Stimulated activated CD8-positive, alpha-beta memory T cell treated with anti-CD3 and anti-CD28 coated beads, Interleukin-4, amount 100 ng/mL, for 1 hour (primary cell): ENCODE measurements at places on chromosomes 11 and 22.
A peak's percentile ranks its signal among the peaks of the same experiment; 100 is the strongest.

GRCh38 chr11:125941619-125942611 is 3.9 kb upstream of the VSIG10L2 start:
- no peak for DNase-seq

DNA sequence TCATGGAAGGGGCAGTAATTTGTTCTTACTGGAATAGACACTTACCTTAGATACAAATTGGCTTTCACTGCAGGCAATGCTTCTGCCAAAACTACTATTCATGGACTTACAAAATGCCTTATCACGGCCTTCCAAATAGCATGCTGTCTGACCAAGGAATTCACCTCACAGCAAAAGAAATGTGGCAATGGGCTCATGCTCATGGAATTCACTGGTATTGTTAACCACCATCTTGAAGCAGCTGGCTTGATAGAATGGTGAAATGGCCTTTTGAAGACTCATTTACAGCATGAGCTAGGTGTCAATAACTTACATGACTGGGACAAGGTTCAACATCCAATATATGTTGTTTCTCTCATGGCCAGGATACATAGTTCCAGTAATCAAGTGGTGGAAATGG is 21.9 kb downstream of the OR5B21 start:
- no peak for DNase-seq

DNA sequence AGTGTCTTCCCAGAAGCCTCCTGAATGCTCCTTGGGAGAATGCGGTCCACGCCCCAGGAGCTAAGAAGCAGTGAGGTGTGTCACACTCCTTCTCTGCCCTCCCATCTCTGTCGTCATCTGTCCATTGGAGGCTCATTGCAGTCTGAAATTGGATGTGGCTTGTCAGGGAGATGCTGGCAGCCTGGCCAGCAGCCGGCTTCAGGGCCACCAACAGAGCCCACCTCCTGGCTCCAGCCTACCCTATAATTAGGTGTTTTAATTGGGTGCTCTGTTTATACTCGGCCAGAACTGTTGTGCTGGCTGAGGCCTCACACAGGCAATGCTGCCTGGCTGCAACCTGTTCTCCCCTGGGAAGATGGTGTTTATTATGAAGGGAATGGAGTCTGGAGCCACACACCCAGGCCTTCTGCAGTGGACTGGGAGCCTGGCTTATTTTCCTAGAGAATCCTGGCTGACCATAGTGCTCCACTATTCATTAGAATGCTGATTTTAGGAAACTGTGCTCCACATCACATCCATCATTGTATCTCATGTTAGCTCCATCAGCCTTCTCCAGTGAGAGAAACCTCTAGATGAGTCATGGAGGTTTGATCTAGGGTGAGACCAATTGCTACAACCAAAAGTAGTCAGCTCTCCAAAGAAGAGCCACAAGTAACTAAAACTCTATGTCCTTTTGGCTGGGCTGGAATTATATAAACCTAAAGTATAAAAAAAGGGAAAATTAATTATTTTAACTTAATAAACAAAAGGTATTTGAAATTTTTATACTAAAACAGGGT is 86.8 kb upstream of the CRTAM start:
- DNase-seq = no peak

- DNase-seq = no peak
These were observed 7.8 kb downstream of the UCP2 start for GRCh38 chr11:73974604-73975478.

DNA sequence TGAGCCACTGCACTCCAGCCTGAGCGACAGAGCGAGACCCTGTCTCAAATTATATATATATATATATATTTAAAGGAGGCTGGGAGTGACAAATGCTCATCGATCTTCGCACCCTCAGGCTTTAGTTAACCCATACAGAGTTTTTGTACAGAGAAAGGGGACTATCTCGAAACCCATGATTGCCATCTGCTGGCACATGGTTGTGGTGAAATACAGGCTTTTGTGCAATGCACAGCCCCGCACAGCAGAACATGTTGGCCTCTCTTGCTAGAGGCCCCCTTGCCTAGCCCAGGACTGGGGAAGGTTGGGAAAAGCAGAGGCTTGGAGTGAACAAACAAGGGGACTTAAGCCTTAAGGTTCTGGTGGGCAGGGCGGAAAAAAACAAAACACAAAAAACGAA is 3.6 kb downstream of the MYBPC3 start:
- DNase-seq = no peak

GRCh38 chr11:93653080-93653479 is 8.4 kb upstream of the CEP295 start:
- no peak for DNase-seq

GRCh38 chr11:46296528-46297448 is 19.3 kb downstream of the CREB3L1 start:
- DNase-seq = no peak

- no peak for DNase-seq
These were observed 283.5 kb downstream of the SWAP70 start for GRCh38 chr11:9947231-9947864.

DNA sequence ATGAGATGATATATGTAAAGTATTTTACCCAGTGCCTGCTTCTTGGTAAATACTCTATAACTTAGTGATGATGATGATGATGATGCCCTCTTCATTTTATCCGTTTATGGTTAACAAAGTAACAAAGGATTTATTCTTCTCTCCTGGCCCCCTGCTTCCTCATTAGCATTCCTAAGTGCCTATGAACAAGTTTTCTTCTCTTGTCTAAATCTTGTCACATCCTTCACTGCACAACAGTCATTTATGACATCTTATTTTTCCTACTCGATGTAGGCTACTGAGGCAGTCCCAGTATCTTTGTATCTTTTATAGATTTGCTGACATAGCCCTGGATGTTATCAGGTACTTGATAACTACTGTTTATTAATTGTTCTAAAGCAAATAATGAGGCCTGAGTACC is 754.4 kb upstream of the ARHGAP42 start:
- DNase-seq = no peak

DNA sequence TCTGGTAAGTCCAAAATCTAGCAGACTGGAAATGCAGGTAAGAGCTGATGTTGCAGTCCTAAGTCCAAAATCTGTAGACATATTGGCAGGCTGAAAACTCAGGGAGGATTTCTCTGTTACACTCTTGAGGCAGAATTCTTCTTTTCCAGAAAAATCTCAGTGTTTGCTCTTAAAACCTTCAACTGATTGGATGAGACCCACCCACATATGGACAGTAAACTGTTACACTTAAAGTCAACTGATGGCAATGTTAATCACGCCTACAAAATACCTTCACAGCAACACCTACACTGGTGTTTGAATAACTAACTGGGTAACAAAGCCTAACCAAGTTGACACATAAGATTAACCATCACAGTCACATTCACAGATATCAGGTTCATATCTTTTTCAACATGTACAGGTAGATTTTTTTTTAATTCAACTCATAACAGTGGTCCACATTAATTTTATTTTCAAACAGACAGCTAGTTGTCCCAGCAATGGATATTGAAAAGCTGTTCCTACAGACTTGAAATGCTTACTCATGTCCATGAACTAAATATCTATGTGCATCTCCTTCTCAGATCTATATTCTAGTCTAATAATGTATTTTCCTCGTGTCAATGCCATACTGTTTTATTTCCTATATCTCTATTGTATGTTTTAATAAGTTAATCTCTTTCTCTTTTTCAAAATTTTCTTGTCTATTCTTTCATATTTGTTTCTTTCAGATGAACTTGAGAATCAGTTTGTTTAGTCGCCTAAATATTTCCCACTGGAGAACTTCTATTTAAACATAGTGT is 110.1 kb downstream of the TMPRSS5 start:
- DNase-seq = no peak

DNA sequence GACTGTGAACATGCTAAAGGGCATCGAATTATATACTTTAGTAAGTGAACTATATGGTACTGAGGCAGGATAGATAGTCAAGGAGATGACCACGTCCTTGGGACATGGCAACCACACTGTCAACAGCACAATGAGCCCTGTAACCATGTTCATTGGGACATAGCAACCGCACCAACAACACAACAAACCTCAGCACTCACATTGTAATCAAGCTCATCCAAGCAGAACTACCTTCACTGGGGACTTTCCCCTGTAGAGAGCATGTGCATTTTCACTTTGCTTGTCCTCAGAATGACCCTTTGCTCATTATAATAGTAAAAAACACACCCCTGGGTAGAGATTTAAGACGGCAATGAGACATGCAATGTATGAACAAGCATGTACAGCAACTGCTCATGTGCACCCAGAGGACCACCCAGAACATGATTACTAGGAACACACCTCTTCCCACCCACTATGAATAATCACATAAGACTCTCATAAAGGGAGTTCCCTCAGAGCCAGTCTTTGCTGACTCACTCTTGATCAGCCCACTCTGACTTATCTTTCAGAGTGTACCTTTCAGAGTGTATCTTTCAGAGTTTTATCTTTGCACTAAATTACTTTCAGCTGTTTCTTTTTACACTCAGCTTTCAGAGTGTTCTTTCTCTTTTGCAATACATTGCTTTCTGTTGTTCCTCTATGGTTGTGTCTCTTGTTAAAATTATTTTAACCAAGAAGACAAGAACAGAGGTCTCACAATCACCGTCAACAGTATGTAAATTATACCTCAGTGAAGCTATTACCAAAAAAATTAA is 4.1 kb upstream of the PLAAT2 start:
- no peak for DNase-seq

- no peak for DNase-seq
These were observed 1.5 kb downstream of the ROBO4 start for GRCh38 chr11:124896071-124896750.

DNA sequence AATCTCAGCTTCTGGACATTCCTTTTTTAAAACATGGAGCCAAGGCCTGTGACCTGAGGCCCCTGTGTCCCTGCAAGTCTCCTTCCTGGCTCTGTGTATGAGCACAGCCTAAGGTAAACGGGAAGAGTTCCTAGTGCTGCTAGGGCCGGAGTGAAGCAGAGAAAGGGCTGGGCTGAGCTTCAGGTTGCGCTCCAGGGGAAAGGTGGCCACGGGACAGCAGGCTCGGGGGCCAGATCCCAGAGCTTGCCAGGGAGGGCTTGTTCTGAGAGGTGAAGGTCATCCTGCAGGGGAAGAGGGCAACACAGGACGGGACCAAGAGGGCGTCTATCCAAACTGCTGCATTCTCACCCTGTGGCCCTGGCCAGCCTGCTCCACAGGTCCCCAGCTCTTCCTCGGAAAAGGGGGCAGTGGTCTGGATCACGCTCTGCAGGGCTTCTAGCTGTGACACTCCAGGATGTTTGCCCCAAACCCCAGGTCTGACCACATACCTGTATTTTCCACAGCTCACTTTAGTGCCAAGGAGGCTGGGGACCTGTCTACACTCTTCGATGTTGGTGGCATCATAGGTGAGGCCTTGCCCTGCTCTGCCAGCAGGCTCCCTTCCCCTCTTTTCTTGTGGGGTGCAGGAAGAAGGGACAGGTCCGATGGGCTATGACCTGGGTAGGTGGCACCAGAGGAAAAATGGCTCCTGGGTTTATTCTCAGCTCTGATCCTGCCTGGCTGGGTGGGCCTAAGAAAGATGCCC is 20.4 kb downstream of the SLC37A2 start:
- DNase-seq = no peak

DNA sequence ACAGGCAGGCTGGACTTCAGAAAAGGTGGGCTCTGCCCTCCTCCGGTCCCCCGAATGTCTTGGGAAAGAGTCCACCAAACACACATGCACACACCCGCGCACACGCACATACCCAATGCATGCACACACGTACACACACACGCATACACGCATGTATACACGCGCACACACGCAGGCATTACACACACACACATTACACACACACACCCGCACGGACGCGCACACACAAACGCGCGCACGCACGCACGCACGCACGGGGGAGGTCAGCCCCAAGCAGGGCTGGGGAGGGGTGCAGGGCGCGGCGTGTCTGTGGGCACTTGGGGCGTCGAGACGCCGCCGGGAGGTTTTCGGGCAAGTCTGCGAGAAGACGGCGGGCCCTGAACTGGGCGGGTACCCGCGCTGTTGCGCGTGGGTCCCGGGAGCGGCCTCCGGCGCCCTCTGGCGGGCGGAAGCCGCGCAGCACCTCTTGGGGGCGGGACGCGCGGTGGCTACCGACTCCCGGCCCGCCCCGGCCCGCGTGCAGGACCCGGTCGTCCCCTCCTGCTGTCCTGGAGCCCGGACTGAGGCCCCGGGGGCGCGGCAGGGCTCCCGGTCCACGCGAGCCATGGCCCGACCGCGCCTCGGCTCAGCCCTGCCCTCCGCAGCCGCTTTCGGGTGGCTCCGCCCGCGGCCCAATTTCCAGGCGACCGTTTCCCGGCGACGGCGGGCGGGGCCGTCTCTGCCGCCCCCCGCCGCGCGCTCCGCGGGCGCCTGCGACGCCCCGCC is 3.6 kb downstream of the SEPTIN5 start:
- peak; percentile 48 for DNase-seq

DNA sequence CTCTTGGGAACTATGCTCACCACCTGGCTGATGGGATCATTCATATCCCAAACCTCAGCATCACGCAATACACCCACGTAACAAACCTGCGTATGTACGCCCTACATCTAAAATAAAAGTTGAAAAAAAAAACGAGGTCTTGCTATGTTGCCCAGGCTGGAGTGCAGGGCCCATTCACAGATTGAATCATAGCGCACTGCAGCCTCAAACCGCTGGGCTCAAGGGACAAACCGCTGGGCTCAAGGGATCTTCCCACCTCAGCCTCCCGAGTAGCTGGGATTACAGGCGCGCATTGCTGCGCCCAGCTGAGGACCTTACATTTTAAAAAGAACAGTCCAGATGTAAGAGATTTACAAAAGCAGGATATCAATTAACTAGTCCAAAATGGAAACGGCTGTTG is 41.9 kb upstream of the EMID1 start:
- no peak for DNase-seq

DNA sequence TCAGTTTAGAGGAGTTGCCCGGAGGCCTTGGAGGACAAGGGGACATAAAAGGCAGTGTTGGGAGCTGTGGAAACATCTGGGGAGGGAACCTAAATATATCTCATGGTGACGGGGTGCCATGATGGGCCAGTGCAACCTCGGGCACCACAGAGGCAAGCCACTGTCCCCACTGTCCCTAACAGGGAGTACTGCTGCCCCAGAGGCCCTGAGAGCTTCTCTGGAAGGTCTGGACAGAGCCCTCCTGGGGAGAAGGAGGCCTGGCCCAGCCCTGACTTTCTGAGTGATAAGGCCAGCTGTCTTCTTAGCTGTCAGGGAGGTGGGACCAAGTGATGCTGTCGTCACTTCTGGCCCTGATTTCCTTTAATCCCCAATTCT is 5.5 kb upstream of the P2RY6 start:
- no peak for DNase-seq

- no peak for DNase-seq
These were observed 32.0 kb downstream of the DUSP8 start for GRCh38 chr11:1540074-1540473.

DNA sequence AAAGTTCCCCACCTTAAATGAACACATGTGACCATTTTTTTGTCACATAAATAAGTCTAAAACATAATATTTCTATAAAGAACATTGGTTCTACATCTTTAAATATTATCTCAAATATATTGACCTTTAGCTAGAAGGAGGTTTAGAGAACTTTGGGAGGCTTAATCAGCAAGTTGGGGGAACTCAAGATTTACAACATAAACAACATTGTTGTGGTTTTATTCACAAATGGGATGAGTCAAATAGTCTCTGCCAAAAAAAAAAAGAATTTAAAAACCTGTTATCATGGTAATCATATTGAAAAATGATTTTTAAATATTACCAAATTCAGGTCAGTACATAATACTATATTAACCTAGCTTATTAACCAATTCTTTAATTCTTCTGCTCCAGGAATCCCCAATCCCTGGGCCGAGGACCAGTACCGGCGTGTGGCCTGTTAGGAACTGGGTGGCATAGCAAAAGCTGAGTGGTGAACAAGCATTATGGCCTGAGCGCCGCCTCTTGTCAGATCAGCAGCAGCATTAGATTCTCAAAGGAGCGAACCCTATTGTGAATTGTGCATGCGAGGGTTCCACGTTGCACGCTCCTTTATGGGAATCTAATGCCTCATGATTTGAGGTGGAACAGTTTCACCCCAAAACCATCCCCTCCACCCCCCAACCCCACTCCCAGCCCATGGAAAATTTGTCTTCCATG is 98.2 kb downstream of the RDX start:
- no peak for DNase-seq
